Panc1 (cell line): ENCODE measurements at places on chromosomes 3 and 15. TPM values are rescaled to one million over a fixed set of nuclear protein-coding genes. Genes with fewer than 3 reads are reported as not detected.

DNA sequence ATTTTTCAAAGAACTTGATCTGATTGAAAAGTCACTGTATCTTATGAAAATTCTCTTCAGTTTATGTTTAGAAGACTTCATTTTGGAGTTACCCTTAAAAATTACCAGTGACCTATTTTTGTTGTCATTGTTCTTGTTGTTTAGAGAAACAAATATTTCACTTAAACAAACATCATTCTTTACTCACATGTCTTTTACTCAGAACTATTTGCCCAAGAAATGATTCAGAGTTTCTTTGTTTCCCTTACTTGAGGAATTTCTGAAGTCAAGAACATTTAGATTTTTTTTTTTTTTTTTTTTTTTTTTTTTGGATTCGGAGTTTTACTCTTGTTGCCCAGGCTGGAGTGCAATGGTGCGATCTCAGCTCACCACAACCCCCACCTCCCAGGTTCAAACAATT is 259.6 kb upstream of the UBE2E1 start:
- peak; percentile 17 for DNase-seq
- no peaks in the 10 kb centered on the region for H3K36me3 ChIP-seq
- H3K4me3 ChIP-seq = no peak overlapping the region
- H3K27me3 ChIP-seq = no peaks in the 10 kb centered on the region
- H3K27ac ChIP-seq = no peak overlapping the region
- no peaks in the 10 kb centered on the region for H3K4me1 ChIP-seq

DNA sequence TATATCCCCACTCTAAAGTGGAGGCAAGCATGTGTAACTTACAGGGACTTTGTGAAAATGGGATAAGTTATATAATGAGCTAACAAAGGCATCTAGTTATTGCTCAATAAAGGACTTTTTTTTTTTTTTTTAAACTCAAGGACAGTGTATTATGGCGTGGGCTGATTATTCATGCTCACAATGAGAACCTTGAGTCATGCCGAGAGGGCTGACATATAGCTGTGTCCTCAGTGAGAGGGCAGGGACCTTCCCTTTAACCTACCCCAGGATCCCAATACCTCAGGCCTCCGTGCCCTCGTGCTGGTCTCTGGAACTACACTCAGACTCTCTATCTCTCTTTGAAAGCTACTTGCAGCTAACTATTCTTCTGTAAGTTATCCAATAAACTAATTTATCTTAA is 319.9 kb upstream of the ICE2 start:
- H3K27me3 ChIP-seq = no peaks in the 10 kb centered on the region
- H3K4me1 ChIP-seq = no peaks in the 10 kb centered on the region
- H3K27ac ChIP-seq = no peak overlapping the region
- H3K36me3 ChIP-seq = no peaks in the 10 kb centered on the region

DNA sequence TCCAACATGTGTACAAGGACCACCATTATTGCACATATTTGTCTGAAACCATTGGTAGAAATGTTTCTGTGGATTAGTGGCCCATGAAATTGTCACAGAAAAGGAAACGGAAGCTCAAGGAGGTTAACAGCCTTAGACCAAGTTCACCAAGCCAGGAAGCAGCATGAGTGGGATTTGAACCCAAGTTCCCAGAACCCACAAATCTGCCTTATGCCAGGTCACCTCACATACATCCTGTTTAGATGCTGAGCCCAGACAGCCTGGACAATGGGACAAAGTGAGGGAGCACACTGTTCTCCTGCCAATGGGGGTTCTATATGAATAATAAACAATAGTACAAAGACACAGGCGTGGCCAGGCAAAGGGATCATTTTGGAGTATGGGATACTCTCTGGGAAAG is 59.6 kb upstream of the CA12 start:
- DNase-seq = no peak
- no peaks in the 10 kb centered on the region for H3K27me3 ChIP-seq
- H3K4me3 ChIP-seq = no peak overlapping the region
- no peaks in the 10 kb centered on the region for H3K4me1 ChIP-seq

DNA sequence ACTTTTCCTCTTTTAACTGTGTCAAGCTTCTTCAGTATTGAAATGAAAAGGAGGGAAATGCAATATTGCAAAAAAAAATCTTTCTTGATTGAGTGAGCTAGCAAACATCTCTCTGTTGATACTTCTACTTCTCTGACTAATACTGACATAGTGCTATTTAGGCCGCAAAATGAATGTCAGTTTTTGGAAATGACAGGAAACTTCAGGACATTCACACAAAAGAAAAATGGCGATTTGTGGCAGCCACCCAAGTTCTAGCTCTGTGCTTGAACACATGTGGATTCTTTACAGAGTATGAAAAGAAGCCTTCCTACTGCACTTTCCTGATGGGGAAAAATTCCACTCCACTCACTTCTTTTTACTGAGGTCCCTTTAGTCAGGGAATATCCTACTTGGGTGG is 486.8 kb upstream of the ALCAM start:
- DNase-seq = no peak
- no peaks in the 10 kb centered on the region for H3K4me1 ChIP-seq
- no peaks in the 10 kb centered on the region for H3K36me3 ChIP-seq
- no peak overlapping the region for H3K4me3 ChIP-seq
- no peak overlapping the region for H3K27ac ChIP-seq

DNA sequence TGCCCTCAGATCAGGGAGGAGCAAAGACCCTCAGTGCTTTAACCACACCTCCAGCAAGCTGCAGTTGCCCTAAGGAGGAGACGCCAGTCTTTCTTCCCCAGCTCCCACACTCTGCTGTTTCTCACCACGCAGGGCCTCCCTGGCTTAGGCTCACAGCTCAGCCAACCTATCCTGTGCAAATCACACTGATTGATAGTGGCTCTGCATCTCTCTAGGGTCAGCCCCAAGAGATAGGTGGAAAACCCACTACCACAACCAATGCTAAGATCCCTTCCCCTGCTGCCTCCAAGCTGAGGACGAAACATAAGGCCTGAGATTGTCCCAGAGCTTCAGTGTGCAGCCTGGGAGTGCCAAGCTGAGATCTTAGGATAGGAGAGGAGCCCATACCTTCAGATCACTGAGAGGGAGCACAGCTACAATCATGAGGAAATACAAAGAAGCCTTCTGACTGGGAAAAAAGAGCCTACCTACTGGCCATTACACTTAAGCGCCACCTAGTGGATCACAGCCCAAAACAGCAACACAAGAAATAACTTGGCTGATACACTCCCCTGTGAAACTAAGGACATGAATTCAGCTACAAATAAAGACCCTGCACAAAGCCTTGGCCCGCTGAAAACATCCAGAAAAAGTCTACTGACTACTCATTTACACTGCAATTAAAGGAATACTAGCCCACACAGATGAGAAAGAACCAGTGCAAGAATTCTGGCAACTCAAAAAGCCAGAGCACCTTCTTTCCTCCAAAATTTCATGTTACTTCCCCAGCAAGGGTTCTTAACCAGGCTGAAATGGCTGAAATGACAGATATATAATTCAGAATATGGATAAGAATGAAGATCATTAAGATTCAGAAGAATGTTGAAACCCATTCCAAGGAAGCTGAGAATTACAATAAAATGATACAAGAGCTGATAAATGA is 271.5 kb upstream of the DCBLD2 start:
- H3K27ac ChIP-seq = no peak overlapping the region
- H3K36me3 ChIP-seq = no peaks in the 10 kb centered on the region
- no peak overlapping the region for H3K4me3 ChIP-seq
- H3K27me3 ChIP-seq = no peaks in the 10 kb centered on the region

DNA sequence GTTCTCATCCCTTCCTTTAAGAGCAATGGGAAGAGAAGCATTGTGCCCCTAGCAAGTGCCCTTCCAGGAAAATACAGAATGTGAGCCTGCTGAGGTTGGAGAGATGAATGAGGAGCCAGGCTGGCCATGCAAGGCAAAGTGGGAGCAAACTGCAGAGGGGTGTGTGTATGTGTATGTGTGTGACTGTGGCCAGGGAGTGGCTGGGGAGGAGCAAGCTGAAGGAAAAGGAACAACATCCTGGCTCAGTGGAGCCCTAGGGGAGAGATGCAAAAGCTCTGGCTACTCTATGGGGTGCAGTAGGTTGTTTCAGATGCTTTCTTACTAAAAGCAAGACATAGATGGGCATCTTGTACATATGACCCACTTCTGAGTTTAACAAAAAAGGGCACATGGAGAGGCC is 20.6 kb downstream of the FOXP1 start:
- no peaks in the 10 kb centered on the region for H3K4me1 ChIP-seq
- DNase-seq = no peak
- H3K27ac ChIP-seq = no peak overlapping the region
- H3K4me3 ChIP-seq = no peak overlapping the region

DNA sequence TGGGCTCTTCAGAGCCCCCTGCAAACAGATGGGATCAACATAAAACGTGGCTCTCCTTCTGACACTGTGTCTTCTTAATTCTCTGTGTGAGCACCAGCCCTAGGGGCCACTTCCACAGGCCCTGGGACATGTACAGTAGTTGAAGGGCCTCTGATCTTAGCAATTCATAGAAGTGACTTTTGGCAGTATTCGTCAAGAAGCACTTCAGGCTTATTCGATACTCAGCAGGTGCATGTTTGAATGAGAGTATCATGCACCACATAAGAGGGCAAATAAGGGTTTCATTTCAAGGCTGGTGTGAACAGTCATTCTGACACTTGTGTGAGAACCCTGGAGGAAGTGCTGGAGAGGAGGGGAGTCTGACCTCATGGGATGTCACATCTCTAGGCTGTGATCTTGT is 113.9 kb downstream of the GABRG3 start:
- H3K36me3 ChIP-seq = no peaks in the 10 kb centered on the region
- no peak overlapping the region for H3K4me3 ChIP-seq
- no peaks in the 10 kb centered on the region for H3K4me1 ChIP-seq
- no peak for DNase-seq
- H3K27ac ChIP-seq = no peak overlapping the region

GRCh38 chr3:121998030-121998580 is 23.9 kb downstream of the ILDR1 start:
- no peak overlapping the region for H3K27ac ChIP-seq
- H3K4me3 ChIP-seq = no peak overlapping the region
- no peak for DNase-seq
- no peaks in the 10 kb centered on the region for H3K4me1 ChIP-seq
- H3K27me3 ChIP-seq = peaks cover 5% of the 10 kb centered on the region; the same call in 1 of the 2 replicates
- no peaks in the 10 kb centered on the region for H3K36me3 ChIP-seq

DNA sequence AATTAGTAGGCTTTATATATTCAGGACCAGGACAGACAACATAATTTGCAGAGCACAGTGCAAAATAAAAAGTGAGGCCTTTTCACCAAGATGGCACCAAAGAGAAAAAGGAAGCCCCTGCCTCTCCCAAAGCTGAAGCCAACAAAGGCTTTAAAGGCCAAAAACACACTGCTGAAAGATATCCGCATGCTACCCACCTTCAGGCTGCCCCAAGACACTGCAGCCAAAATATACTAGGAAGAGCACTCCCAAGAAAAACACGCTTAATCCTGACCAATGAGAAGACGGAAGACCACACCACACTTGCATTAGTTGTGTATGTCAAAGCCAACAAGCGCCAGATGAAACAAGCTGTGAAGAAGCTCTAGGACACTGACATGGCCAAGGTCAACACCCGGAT is 38.0 kb downstream of the PIK3CB start:
- no peaks in the 10 kb centered on the region for H3K36me3 ChIP-seq
- H3K4me3 ChIP-seq = no peak overlapping the region
- no peak overlapping the region for H3K27ac ChIP-seq

GRCh38 chr3:118833075-118833474 is 201.6 kb downstream of the IGSF11 start:
- no peak for DNase-seq
- no peaks in the 10 kb centered on the region for H3K27me3 ChIP-seq
- H3K4me3 ChIP-seq = no peak overlapping the region
- H3K4me1 ChIP-seq = no peaks in the 10 kb centered on the region
- H3K27ac ChIP-seq = no peak overlapping the region

DNA sequence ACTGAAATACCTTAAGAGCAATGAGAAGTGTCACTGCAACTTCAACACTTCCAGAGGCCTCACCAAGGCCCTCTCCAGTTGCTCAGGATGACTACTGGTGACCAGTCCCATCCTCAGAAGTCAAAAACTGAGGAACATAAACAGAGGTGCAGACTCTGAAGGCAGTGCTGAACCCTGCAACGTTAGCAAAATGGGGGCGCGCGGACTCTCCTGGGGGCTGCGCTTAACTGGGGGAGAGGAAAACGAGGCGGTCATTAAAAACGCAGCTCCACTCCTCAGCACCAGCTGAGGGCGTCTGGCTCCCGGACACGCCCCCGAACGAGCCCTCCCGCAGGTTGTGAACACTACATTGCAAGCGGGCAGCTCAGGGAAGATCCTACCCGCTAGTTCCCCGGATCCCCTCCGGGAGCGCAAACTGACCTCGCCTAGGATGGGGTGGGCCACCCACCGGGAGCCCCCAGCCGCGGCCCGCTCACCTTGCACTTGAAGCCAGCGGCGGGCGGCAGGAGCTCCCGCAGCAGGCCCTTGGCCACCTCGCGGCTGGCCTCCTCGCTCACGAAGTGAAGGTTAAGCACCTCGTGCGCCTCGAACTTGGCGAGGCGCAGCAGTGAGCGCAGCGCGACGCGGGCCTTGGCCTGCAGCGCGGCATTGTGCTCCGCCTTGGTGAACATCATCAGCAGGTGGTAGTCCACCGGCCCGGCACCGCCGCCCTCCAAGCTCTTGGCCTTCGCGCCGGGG is 711 bp downstream of the XXYLT1 start:
- H3K4me3 ChIP-seq = peak overlapping the region; percentile 76
- peak overlapping the region; percentile 67 for H3K27ac ChIP-seq
- no peak for DNase-seq
- no peaks in the 10 kb centered on the region for H3K27me3 ChIP-seq
- peaks cover 3% of the 10 kb centered on the region; the same call in 1 of the 2 replicates for H3K36me3 ChIP-seq

DNA sequence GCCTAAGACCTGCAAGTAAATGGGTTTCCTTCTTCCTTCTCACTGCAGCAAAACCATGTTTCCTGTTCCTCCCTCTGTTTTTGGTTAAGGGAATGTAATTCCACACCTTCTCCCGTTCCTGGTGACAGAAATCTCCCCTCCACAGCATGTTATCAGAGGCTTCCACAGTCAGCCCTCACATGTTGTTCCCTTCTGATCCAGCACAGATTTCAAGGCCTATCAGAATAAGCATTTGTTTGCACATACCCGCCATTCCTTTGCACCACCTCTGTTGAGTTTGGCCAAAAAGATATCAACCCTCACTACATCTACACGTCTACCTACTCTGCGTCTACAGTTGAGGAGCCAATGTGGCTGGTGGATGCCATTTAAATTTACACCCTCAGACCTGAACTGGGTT is 113.9 kb upstream of the GRM7 start:
- H3K27ac ChIP-seq = no peak overlapping the region
- DNase-seq = no peak
- H3K4me1 ChIP-seq = no peaks in the 10 kb centered on the region
- no peak overlapping the region for H3K4me3 ChIP-seq
- no peaks in the 10 kb centered on the region for H3K36me3 ChIP-seq

DNA sequence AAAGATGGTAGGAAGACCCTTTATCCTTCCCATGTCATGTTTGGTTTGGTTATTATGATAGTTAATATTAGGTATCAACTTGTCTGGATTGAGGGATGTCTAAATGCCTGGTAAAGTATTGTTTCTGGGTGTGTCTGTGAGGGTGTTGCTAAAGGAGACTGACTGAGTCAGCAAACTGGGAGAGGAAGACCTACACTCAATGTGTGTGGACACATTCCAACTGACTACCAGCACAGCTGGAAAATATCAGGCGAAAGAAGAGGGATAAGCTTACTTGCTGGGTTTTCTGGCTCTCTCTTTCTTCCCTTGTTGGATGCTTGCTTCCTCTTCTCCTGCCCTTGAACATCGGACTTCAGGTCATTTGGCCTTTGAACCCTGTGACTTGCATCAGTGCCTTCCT is 1227.6 kb upstream of the EPHA6 start:
- H3K27me3 ChIP-seq = no peaks in the 10 kb centered on the region
- H3K4me3 ChIP-seq = no peak overlapping the region
- no peaks in the 10 kb centered on the region for H3K36me3 ChIP-seq
- no peak for DNase-seq
- no peak overlapping the region for H3K27ac ChIP-seq
- no peaks in the 10 kb centered on the region for H3K4me1 ChIP-seq

The IMPG2 gene
- total RNA-seq = 0.10 TPM

The LRRN1 gene
- 0.13 TPM for total RNA-seq

The NEO1 gene
- total RNA-seq = 7.5 TPM

The C3orf22 gene
- not detected for total RNA-seq
